Activated CD4-positive, alpha-beta T cell treated with anti-CD3 and anti-CD28 coated beads, Interleukin-2, amount 10 ng/mL, durations not matched to agents 24 days and 14 days (primary cell): ENCODE measurements at places on chromosomes 2 and 18.

GRCh38 chr2:68878071-68878711 is 7.0 kb upstream of the BMP10 start:
- no peaks in the 10 kb centered on the region for H3K36me3 ChIP-seq
- peaks cover 44% of the 10 kb centered on the region for H3K27me3 ChIP-seq
- no peak overlapping the region for H3K27ac ChIP-seq
- DNase-seq, result no peak
- H3K4me1 ChIP-seq, result no peaks in the 10 kb centered on the region
- no peak overlapping the region for H3K4me3 ChIP-seq

- H3K36me3 ChIP-seq, result no peaks in the 10 kb centered on the region
- H3K4me1 ChIP-seq, result no peaks in the 10 kb centered on the region
- no peak for DNase-seq
- H3K27ac ChIP-seq, result no peak overlapping the region
- H3K4me3 ChIP-seq, result no peak overlapping the region
These were observed 295.1 kb downstream of the GALR1 start for GRCh38 chr18:77544792-77545191.

DNA sequence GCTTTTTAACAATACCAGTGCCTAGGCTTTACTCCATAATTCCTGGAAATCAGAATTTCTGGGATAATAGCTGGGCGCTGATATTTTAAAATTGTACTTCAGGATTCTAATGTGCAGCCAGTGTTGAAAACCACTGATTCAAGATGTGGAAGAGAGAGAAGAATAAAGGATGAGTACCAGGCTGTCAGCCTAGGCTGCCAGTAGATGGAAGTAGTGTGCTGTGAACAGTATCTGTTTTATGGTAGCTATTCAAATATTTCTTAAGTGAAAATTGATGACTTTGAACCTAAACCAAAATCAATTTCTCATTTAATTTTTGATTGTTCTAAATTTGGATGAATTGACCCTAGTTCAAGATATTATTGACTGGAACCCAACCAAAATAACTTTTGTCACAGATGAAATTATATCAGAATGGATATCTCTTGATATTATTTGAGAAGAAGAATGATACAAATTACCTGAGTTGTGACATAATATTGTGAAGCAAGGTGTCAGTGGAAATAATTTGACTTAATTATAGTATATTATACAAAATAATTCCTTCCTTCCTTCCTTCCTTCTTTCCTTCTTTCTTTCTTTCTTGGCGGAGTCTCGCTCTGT is 88.0 kb downstream of the COMMD1 start:
- H3K36me3 ChIP-seq, result no peaks in the 10 kb centered on the region
- H3K27me3 ChIP-seq, result no peaks in the 10 kb centered on the region
- no peak overlapping the region for H3K4me3 ChIP-seq

DNA sequence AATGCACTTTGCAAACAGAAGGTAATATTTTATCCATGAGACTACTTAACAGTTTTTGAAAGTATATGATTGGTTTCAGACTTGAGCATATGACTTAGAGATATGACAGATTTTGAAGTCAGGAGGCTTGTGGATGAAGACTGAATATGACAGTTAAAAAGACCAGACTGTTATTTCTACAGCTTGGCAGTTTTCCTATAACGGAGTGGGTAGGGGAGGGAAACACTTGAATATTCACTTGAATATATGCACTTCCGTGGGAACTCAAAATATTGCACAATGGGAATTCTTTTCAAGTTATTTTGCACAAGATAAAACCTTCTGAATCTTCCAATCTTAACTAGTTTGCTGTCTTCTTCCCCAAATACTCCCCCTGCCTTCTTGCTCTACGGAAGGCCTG is 64.6 kb upstream of the ACKR3 start:
- no peak overlapping the region for H3K27ac ChIP-seq
- H3K36me3 ChIP-seq, result no peaks in the 10 kb centered on the region
- peaks cover under 1% of the 10 kb centered on the region for H3K4me1 ChIP-seq
- peaks cover 64% of the 10 kb centered on the region for H3K27me3 ChIP-seq
- DNase-seq, result peak; percentile 21
- no peak overlapping the region for H3K4me3 ChIP-seq

- no peaks in the 10 kb centered on the region for H3K27me3 ChIP-seq
- peak; percentile 56 for DNase-seq
- H3K36me3 ChIP-seq, result no peaks in the 10 kb centered on the region
- H3K4me1 ChIP-seq, result peaks cover 9% of the 10 kb centered on the region
- no peak overlapping the region for H3K27ac ChIP-seq
- H3K4me3 ChIP-seq, result no peak overlapping the region
These were observed 486.0 kb downstream of the ERBB4 start for GRCh38 chr2:212052412-212053159.

DNA sequence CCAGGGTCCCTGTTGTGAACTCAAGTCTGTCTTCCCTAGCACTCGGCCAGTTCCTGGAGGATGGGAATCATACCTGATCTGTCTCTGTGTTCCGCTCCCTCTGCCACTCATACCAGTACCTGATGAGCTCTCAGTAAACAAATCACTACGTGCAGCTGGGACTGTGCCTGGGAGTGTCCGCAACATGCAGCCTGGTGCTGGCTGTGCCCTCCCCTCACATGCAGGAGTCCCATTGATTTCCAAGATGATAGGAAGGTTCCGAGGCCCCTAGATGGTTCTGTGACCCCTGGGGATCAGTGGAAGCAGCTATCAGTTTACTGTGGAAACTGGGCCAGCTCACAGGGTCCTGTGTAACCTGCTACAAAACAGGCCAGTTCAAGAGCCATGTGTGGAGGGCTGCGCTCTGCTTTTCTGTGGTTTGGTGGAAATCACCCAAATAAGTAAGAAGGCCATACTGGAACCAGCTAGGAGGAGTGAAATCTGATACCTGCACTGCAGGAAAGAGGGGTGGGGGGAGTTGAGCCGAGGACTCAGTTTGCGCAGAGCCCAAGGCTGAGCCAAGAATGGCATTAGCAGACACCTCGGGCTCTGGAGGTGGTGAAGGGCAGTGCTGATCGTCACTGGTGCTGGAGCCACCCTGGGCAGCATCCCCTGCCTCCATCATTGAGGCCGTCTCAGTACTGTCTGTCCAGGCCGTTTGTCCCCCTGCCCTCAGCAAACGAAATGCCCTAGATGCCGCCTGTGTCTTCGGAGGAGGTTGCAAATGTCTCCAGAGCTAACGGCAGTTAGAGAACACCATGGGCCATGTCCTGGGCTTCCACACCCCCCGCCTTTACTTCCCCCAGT is 93.3 kb downstream of the KLHL29 start:
- DNase-seq, result no peak
- no peaks in the 10 kb centered on the region for H3K4me1 ChIP-seq
- H3K27me3 ChIP-seq, result peaks cover 22% of the 10 kb centered on the region
- H3K27ac ChIP-seq, result no peak overlapping the region

DNA sequence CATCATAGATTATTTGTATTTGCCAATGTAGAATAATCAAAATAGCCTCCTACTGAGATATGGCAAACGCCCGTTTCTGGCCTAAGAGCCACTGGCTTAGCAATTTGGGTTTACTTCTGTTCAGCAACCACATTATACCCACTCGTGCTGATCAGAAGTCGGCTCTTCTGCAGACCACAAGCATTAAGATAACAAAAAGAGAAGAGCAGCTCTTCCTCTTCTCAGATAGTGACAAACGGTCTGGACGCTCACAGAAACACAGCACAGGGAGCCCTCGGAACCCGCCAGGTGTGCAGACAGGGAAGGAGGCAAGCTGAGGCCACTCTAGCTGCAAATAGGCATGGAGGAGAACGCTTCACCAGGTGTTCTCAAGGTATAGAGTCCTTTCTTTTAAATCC is 164.0 kb downstream of the HDAC4 start:
- peaks cover 26% of the 10 kb centered on the region for H3K4me1 ChIP-seq
- peaks cover 22% of the 10 kb centered on the region for H3K36me3 ChIP-seq
- no peaks in the 10 kb centered on the region for H3K27me3 ChIP-seq
- H3K4me3 ChIP-seq, result no peak overlapping the region
- DNase-seq, result no peak
- no peak overlapping the region for H3K27ac ChIP-seq

DNA sequence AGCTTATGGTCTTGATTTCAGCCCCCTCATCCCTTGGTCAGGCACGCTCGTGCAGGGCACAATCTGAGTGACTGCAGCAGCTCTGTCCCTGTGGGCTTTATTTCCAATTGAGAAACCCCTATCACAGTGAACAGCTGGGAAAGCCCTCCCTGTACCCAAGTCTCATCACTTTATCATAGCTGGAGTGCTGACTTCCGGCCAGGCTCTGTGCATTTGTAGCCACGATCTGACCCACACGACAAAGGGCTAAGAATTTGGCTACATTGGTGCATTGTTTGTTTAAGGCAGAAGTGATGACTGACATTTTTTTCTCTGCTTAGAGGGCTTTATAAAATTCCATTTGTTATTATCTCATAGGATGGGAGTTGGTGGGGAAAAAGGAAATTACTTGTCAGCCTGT is 184.4 kb downstream of the KCNS3 start:
- H3K4me1 ChIP-seq, result no peaks in the 10 kb centered on the region
- no peak for DNase-seq
- no peak overlapping the region for H3K27ac ChIP-seq
- H3K27me3 ChIP-seq, result no peaks in the 10 kb centered on the region

- no peaks in the 10 kb centered on the region for H3K36me3 ChIP-seq
- H3K4me1 ChIP-seq, result no peaks in the 10 kb centered on the region
- H3K27me3 ChIP-seq, result no peaks in the 10 kb centered on the region
- no peak overlapping the region for H3K4me3 ChIP-seq
- no peak overlapping the region for H3K27ac ChIP-seq
These were observed 14.5 kb downstream of the SLC19A3 start for GRCh38 chr2:227703280-227703732.

- no peak overlapping the region for H3K27ac ChIP-seq
- no peak for DNase-seq
- H3K4me3 ChIP-seq, result no peak overlapping the region
- H3K36me3 ChIP-seq, result no peaks in the 10 kb centered on the region
- H3K27me3 ChIP-seq, result no peaks in the 10 kb centered on the region
These were observed 897.6 kb downstream of the BCL11A start for GRCh38 chr2:59655809-59656208.

DNA sequence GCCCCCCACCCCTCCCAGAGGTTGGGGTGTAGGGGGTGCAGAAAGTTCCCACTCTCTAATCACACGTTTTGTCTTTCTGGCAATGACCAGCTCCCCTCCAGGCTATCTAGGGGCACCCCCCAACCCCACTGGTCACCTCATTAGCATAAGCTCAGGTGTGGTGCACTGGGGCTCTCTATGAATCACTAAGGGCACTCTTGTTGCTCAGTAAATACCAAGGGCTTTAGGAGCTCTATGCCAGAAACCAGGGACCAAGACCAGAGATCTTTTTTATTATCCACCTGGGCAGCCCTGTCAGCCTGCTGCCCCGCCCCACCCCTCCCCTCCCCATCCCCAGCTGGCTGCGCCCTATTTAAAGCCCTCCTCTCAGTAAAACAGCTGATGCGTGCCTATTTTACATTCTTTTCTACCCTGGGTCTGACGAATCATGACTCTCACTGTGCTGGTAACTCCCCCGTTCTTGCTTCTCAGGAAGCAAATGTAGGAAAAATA is 24.3 kb downstream of the NCK2 start:
- H3K27ac ChIP-seq, result peak overlapping the region; percentile 92
- DNase-seq, result no peak
- H3K4me3 ChIP-seq, result peak overlapping the region; percentile 53

DNA sequence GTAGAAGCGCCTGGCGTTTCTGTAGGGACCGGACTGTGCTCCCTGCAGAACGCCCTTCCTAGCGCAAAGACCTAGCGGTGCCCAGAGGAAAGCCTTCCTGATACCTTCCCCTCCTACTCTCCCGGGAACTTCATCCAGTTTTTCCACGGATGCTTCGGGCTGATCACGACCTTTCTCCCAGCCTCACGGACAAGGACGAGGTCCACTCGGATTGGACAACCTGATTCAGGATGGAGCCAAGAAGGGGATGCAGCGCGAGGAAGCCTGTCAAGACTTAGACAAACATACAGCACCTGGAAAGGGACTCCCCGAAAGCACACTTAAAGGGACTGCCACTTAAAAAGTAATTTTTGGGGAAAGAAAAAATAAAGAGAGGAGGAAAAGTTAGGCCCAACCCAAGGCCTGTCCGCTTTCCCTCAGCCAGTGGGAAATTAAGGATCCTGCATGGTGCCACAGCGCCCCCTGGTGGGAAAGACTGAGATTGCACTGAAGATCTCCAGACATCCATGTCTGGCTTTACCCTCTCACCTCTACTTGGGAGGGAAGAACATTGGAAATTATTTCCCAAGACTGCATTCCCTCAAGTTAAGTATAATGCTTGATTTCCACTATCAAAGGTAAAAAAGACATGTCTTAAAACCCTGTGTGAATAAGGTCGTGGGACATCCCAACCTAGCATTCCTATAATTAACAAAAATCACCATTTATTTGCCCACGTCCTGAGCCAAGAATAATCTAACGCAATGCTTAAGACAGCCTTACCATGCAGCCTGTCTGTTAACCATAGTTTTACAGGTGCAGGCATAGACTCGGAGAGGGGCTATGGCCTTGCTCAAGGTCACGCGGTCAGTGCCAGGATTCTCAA is 13.4 kb upstream of the COPS8 start:
- DNase-seq, result peak; percentile 91
- no peaks in the 10 kb centered on the region for H3K4me1 ChIP-seq
- no peaks in the 10 kb centered on the region for H3K36me3 ChIP-seq

DNA sequence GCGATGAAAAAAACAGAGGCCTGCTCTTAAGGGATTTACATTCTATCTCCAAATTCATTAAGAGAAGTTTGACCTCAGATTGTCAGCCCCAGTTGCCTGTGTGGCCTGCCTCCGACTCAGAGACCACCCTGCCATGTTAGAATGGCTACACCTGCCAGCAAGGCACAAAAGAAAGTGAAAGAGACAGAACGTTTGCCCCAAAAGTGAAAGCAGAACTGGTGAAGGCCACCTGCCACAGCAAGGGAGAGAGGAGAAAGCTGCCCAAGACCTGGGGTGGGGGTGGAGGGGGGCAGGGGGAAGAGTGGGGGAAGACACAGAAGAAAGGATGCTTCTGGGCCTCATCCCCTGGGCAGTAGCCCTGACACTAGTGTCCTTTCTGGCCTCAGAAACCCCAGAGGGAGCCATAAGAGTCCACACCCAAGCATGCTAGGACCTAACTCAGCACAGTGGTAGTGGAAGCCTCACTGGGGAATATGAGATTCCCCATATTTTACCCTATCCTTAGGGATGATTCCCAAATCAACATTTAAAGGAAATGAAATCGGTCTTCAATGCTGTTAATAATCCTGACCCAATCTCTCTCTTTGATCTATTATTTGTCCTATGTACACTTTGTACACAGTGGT is 389.7 kb downstream of the TXNL1 start:
- H3K27ac ChIP-seq, result no peak overlapping the region
- H3K4me3 ChIP-seq, result no peak overlapping the region
- H3K36me3 ChIP-seq, result no peaks in the 10 kb centered on the region
- peak; percentile 64 for DNase-seq
